Stimulated activated CD4-positive, alpha-beta T cell treated with anti-CD3 and anti-CD28 coated beads, TNF-alpha, amount 100 ng/mL, for 24 hours (primary cell): ENCODE measurements at places on chromosomes 12 and 14.

- DNase-seq = no peak
These were observed 258.6 kb downstream of the KTN1 start for GRCh38 chr14:55838529-55839052.

DNA sequence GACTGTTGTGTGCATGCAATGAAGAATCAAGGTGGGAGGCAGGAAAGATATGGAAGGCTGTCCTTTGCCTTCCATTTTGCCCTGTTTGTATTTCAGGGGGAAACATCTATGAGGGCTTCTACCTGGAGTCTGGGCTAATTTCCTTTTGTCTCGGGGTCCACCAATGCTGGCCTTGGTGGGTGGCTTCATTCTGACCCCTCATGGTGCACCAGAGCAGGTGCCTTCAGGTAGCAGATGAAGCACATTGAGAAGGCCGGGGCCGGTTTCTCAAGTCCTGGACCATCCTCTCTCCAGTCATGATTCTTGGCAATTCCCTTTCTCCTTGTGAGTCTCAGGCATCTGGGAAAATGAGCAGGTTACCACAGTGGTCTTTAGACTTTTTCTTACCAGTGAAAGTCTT lies 47.2 kb downstream of the RPH3A start:
- DNase-seq = no peak

DNA sequence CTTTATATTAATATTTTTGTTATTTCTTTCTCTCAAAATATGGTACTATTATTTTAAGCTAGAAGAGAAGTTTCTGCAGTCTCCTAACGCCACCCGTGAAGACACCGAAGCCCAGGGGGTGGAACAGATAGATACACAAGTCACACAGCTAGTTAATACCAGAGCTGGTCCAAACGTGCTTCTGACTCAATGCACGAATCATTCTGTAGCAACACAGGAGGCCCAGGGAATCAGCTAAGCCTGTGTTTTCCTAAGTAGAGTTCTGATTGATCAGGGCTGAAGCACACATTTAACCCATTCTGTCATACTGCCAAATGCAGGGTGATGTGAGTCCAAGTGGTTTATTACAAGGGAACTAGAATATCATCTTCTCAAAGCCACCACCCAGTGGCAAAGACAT lies 116.9 kb upstream of the PWP1 start:
- no peak for DNase-seq

- DNase-seq = no peak
These were observed 8.5 kb downstream of the BTG1 start for GRCh38 chr12:92136965-92137721.

DNA sequence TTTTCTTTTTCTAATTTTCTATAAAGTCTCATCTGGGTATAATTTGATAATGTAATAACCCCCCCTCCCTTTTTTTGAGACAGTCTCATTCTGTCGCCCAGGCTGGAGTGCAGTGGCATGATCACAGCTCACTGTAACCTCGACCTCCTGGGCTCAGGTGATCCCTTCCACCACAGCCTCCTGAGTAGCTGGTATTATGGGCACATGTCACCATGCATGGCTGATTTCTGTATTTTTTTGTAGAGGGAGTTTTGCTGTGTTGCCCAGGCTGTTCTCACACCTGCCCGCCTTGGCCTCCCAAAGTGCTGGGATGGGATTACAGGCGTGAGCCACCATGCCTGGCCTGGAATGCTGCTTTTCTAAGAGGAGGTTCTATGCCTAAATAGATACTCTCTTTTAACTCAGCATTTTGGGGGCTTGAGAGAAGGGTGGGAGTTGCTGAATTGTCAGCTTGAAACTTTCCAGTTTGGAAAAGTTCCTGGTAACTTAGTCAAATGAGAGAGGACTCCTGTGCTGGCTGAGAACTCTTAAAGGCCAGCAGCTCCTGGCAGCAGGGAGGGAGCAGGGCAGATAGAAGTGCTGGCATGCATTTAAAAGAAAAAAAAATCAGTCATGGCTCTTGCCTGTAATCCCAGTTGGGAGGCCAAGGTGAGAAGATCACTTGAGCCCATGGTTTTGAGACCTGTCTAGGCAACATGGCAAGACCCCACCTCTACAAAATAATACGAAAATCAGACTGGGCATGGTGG lies 13.0 kb downstream of the NUDT4 start:
- no peak for DNase-seq
